Bone marrow (tissue), 2 donors: ENCODE measurements at places on chromosomes 12 and 14.

DNA sequence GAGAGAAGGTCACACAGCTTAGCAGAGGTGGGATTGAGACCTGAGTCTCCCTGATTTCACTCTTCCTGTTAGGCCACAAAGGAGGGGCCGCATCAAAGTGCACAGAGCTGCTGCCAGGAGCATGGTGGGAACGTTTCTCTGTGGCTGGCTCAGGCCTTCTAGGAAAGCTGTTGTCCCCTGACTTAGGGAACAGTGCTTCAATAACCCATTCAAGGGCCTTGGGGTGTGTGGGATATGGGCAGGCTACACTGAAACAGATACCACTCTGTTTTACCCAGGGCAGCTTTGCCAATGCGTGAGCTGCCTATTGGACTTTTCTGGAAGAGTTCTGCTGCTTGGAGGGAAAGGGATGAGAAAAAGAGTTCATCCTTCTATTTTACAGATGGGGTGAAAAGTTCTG lies 110.0 kb downstream of the ADCK1 start:
- DNase-seq: no peak

DNA sequence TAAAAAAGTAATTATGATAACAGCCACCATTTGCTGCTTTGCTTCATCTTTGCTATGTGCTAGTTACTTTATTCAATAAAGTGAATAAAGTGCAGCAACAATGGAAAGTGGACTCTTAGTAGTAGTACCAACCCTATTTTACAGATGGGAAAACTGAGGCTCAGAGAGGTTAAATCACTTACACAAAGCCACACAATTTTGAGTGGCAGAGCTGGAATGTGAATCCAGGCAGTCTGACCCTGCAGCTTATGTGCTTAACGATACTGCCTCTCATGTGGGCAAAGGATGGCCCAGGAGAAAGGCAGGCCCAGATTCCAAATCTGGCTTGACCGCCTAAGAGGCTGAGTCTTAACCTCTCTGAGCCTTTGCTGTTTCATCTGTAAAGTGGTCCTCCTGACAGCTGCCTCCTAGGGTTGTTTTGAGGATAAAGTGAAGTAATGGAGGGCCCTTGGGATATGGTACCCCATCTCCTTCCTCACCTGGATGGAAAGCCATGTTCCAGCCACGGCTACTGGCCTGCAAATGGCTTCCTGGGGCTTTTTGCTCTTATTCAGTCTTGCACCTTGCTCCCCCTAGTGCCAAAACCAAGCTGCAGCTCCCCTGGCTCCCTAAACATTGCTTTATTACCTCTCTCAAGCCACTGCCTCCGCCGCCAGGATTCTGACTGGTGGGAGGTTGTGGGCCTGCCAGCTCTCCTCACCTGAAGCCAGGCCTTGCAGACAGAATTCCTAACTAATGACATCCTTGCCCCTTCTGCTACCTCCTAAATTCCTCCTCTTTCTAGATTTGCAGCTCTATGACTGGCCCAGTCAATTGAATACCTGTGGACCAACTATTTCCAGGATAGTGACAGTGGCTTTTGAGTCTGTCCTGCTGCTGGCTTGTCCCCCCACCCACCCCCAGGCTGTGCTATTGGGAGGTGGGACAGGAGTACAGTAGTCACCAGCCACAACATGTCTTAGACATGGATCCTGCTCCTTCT lies 283.3 kb upstream of the PWP1 start:
- DNase-seq: peak; percentile 3

DNA sequence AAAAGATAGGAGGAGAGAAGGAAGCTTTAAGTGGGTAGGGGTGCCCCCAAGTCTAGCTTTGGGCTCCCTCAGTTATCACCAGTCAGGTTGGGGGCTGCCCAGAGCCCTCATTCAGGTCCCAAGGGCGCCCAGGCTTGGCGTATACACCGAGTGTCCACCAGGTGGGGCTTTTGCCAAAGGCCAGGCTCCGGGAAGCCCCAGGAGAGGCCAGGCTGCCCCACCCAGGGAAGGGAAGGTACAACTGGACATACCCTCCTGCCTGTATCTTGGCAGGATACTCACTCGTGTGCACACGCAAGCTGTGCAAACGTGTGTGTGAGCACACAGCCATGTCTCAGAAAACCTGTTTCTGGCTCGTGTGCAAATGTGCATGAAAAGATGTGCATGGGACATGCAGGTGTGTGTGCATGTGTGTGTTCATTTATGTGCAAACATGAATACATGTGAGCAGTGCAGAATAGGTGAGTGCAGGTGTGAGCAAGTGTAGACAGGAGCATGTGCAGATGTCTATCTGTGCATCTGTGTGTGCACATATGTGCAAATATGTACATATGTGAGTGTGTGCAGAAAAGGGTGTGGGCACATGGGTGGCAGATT lies 103.9 kb upstream of the MYL2 start:
- no peak for DNase-seq

- no peak for DNase-seq
Observed at GRCh38 chr14:75539561-75540478, 17.6 kb downstream of the BATF start.

DNA sequence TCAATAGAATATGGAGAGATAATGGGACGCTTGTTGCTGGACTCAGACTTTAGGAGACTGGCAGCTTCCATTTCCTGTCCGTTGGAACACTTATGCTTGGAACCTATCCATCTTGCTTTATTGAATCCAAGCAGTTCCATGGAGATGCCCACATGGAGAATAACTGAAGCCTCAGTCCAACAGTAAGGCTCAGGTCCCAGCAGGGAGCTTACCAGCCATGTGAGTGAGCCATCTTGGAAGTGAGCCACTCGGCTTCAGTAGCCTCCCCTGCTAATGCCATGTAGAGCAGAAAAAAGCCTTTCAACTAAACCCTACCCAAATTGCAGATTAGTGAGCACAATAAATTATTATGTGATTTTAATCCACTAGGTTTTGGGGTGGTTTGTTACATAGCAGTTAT lies 538.8 kb upstream of the STXBP6 start:
- no peak for DNase-seq

GRCh38 chr14:101856536-101856935 lies 95.0 kb downstream of the PPP2R5C start:
- DNase-seq: no peak

- no peak for DNase-seq
Observed at GRCh38 chr12:111981987-111982386, 31.0 kb downstream of the TMEM116 start.

- no peak for DNase-seq
Observed at GRCh38 chr14:66485910-66486421, at the start of gene CCDC196. Gene CCDC196 (plus strand): TSS chr14:66486371. CDS start chr14:66486503, 132 bp downstream.

DNA sequence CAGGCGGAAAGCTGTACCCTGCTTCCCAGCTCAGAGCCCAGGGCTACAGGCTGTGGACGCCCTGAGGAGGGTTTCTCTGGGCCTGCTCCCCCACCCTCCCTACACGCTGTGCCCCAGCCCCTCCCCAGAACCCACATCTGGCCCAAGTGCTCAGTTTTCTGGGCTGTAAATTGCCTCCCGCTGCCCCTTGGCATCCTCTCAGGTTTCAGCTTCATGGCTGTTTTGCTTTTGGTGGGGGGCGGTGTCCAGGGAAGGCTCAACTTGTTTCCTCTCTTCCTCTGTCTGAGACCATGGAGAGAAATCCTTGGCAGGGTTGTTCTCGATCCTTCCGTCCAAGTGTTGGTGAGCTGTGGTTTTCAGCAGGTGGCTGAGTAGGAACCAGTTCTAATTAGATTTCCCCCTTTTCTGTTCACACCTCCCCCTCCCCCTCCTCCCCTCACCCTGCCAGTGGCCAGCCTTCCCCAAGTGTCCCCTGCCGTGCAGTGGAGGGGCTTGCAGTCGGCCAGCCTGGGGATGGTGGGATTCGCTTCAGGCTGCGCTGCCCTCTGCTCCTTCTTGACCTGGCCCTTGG lies 61.8 kb downstream of the TSPAN9 start:
- DNase-seq: no peak

DNA sequence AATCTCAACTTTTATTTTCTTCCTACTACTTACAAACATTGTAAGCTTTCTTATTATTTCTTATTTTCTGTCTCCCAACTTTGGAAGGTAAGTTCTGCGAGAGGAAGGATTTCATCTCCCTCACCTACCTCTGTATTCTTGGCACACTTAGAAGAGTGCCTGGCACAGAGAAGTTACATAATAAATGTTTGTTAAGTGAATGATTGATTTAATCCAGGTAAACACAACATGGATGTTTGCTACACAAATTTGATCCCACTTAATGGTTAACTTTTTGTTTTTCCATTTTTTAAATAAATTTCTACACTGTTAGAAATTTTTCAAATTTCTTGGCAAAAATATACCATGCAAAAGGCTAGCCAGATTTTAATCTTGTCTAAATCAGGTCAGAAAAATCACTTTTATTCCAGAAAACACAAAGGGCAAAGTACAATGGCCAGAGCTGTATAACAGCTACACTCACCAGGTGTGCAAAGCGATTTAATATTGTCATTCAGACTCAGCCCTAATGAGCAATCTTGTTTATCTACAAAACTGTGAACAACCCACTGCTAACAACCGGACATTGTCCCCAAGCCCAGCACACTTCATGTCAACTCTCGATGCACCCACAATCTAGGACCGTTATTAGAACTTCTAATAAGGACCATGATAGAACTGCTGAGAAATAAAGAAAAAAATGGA lies 222.1 kb upstream of the EEA1 start:
- DNase-seq: no peak

GRCh38 chr14:49310298-49310697 lies 275.9 kb downstream of the RPS29 start:
- no peak for DNase-seq

DNA sequence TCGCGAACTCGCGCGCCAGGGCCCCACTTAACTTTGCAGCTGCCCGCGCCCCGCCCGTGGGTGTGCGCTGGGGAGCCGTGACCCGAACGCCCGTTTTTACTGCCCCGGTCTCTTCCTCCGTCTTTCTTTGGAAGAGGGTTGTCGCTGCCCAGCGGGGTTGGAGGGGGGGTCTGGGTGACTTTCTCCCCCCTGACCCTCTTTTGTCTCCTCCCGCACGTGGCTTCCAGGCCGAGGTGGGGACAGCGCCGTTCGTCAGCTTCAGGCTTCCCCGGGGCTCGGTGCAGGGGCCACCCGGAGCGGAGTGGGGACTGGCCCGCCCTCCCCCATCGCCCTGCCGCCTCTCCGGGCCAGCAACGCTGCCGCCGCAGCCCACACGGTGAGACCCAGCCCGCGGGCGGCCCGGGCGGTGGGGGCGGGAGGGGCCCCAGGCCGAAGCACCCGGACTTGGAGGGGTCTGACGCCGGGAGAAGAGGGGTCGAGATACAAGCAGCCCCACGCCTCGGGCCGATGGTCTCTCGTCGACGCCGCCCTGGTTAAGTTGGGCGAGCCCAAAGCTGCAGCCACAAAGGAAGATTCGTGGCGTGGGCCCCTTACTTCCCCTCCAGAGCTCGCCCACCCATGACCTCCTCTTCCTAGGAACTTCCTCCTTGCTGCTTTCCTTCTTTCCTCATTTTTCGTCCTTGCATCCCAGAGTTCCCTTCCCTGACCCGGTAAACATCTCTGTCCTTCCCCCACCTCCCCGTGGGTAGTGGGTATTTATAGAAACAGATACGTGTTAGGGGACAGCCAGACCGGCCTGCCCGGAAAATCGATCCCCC lies 1.2 kb downstream of the DYRK2 start:
- peak; percentile 33 for DNase-seq

DNA sequence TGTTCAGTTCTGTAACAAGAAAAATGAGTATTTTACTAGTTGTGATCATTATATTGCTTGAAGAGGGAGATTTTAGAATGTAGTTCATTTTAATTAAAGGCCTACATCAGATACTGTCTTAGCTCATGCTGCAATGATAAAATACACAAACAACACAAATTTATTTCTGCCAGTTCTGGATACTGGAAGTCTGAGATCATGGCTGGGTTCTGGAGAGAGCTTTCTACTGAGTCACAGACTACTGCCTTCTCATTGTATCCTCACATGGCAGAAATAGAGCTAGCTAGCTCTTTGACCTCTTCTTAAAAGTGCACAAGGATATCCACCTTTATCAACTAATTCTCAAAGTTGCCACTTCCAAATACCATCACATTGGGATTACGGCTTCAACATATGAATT lies 53.8 kb downstream of the MIS18BP1 start:
- no peak for DNase-seq

GRCh38 chr12:4685317-4685716 lies 34.9 kb upstream of the GALNT8 start:
- no peak for DNase-seq

- no peak for DNase-seq
Observed at GRCh38 chr12:16352481-16352880, 5.0 kb downstream of the MGST1 start.

DNA sequence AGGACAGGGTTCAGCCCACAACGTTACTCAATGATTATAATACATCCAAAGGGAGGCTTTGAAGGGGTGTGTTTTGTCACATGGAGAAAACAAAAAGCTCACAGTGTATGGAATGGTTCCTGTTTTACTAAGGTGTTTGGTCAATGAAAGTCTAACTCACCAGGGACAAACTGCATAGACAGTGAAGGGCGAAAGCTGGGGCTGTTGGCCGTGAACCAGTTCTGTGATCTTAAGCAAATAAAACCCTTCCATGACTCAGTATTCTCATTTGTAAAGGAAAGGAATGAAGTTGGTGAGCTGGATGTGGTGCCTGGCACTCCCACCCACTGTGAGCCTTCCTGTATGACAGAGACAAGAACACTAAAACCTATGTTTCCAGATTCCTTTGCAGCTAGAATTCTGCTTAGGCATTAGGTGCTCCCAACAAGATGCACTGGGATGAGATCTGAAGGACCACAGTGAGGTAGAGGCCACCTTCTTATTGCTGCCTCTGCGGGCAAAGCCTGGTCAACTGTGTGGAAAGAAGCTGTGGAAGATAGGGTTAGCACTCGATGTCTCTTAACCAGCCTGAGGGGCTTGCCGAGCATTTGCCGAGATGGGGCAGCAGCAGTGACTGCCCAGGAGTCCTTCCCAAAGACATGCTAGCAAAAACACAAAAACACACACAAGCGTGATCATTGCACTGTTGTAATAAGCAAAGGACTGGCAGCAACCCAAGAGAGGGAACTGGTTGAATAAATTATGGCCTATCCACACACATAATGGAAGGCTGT lies 48.5 kb downstream of the VCPKMT start:
- DNase-seq: no peak

DNA sequence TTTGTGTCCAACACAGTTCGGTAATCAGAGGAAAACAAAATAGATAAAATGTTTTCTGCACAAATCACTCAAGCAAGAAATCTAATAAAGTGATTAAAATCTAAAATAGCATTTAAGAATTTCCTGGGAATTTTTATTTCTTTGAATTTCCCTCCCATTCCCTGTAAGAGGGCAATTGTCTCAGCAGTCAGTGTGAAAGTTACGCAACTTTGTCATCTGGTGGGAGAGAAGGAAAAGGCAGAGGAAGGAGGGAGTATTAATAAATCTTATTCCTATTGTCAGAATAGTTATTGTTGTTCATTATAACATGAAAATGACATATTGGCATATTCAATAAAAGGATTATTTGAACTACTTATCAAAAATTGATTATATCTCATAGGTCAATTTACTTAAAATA lies 464.9 kb downstream of the PRKD1 start:
- no peak for DNase-seq

GRCh38 chr14:57461777-57462320 lies 31.8 kb downstream of the CCDC198 start:
- DNase-seq: no peak
